ENCODE measurements at places on chromosomes 7 and 10.
A peak's percentile ranks its signal among the peaks of the same experiment; 100 is the strongest.

- no peak for ATAC-seq
Measured at GRCh38 chr7:1058821-1059199, 14.5 kb downstream of the GPR146 start.

GRCh38 chr10:119199231-119199992 lies 8.0 kb upstream of the GRK5 start:
- peak; percentile 86 for ATAC-seq

- ATAC-seq = no peak
Measured at GRCh38 chr10:17348011-17348500, 106.3 kb downstream of the ST8SIA6 start.

- ATAC-seq = peak; percentile 29
Measured at GRCh38 chr10:22713853-22714478, 412 bp downstream of the PIP4K2A start.

DNA sequence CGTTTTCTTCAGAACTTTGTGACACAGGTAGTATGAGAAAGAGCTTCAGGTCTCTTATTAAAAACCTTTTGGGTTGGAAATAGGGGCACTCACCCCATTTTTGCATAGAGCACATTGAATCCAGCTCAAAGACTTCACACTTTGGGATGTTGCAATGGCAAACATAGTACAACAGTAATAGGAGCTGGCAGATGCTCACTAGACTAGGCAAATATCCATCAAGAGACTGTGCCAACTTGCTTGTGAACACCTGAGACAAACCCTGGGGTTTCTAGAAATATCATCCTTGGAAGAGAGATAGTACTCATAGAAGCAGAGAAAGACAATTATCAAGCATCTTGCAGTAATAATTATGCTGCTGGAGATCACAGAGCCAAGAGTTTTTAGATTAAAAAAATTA lies 280.0 kb downstream of the CACNA2D1 start:
- no peak for ATAC-seq

GRCh38 chr10:122565766-122566206 lies 5.2 kb downstream of the DMBT1 start:
- ATAC-seq = peak; percentile 57

- no peak for ATAC-seq
Measured at GRCh38 chr10:123166618-123167017, 12.4 kb downstream of the BUB3 start.

GRCh38 chr7:87100326-87100725 lies 40.9 kb upstream of the ELAPOR2 start:
- ATAC-seq = no peak

DNA sequence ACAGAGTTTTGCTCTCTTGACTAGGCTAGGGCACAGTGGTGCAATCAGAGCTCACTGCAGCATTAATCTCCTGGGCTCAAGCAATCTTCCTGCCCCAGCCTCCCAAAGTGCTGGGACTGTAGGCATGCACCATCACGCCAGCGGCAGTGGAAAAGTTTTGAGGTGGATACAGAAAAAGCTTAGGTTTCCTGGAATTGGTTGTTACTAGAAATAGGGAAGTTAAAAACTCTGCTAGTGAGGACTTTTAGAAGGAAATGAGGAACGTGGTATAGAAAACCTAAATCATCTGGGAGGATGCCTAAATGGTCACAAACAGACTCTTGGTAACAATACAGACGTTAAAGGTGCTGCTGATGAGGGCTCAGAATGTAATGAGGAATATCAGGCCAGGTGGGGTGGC lies 10.9 kb upstream of the SNX8 start:
- ATAC-seq = no peak

DNA sequence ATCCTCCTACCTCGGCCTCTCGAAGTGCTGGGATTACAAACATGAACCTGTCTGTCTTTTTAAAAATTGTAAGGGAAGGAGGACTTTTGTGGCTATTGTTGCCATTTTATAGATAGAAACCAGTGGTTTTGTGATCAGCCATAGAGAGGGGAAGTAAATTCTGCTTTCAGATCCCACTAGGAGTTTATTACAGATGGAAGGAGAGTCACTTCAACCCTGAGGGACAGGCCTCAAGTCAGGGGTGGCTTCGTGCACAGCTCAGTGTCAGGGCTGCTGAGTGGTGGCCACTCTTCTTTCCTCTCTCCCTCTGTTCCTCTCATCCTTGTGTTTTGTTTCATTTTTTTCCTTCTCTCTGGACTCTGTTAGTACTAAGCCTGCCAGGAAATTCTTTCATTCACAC lies 60.8 kb downstream of the OGDH start:
- no peak for ATAC-seq
